NCI-H2081 treated with DMSO at 0.1 percent for 48 hours (cell line): ENCODE measurements at places on chromosomes 4 and X.

- no peak for DNase-seq
Observed at GRCh38 chrX:108437349-108438109, 693 bp downstream of the COL4A6 start.

GRCh38 chr4:75623026-75623425 is 7.3 kb downstream of the CDKL2 start:
- DNase-seq, result no peak

- DNase-seq, result no peak
Observed at GRCh38 chr4:33914386-33914785, 2329.9 kb downstream of the ARAP2 start.

DNA sequence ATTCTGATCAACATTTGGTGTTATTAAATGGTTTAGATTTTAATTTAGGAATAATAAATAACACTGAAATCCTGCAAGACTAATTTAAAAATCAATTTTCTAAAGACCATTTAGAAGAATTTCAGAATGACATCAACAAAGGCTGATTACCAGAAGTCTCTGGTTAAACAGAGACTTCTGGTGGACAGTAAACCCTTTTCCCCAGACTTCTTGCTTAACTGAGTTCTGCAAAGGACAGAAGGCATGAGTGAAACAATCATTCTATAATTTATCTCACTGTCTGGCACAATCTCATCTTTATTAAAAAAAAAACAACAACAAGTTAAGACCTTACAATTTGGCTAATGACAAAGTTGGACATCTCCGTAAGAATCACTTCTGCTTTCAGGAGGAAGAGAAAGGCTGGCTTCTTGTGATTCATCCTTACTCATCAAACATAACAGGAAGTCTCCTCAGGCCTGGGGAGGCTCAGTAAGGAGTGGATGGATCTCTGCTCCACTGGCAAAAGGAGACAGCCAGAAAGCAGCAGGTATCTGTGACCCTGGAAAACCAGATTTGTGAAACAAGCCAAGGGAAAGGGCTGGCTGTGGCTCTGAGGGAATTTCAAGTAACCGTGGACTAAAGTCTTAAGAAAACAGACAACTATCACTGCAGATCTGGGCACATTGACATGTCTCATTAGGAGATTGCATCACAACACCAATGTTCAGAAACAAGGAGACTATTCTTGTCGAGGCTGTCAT is 908 bp upstream of the TLR6 start:
- no peak for DNase-seq

GRCh38 chr4:16218950-16219349 is 7.3 kb downstream of the TAPT1 start:
- no peak for DNase-seq

DNA sequence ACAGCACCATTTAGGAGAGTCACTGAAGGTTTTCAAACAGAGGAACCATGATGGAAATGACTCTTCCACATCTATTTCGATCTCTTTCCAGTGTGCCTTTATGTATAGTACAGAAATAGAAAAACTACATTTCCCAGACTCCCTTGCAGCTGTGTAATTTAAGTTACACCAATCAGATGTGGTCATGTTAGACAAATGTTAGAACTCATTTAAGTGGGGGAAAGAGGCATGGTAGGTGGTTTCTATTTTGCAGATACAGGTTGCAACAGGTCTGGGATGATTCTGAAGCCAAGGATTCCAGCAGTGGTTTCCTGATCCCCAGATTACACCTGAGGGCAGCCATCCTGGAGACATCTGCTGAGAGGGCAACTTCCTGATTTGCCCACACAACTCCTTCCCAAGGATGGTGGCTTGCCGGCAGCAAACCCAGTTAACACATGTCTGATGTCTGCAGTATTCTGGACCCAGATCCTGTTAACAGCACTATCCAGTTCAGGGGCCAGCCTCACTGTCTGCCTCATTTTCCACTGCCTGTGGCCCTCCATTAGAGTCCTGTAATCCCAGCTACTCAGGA is 38.7 kb upstream of the PDK3 start:
- no peak for DNase-seq

DNA sequence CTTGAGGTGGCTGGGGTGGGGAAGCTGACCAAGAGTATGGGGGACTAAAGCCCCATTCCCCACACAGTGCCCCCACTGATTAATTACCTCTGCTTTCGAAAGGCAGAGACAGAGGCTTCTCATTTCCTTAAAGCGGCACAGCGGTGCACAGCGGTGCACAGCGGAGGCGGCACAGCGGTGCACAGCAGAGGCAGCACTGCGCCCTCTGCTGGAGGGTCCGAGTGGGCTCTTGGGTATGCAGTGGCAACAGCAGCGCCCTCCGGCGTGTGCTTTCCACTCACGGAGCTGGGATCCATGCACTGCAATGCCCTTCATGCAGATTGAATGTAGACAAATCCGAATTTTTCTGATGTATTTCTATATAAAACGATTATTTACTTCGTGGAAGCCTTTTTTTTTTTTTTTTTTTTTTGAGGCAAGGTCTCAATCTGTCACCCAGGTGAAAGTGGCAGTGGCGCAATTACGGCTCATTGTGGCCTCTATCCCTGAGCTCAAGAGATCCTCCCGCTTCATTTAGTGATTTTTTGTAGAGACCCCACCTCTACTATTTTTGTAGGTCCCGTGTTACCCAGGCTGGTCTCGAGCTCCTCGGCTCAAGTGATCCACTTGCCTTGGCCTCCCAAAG is 19.7 kb upstream of the PRPS2 start:
- no peak for DNase-seq

GRCh38 chr4:156723951-156724668 is 247.5 kb downstream of the PDGFC start:
- no peak for DNase-seq

DNA sequence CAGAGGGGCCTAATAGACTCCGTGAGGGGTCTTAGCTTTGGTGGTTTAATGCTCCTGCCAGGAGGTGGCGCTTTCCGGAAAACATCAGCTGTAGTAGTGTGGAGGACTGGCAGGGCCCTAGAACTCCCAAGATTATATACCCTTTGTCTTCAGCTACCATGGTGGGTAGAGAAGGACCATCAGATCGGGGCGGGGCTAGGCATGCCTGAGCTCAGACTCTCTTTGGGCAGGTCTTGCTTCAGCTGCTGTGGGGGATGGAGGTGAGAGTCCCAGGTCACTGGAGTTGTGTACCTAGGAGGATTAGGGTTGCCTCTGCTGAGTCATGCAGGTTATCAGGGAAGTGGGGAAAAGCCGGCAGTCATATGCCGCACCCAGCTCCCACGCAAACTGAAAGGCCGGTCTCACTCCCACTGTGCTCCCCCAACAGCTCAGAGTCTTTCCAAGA is 63.0 kb upstream of the AGA start:
- DNase-seq, result no peak

DNA sequence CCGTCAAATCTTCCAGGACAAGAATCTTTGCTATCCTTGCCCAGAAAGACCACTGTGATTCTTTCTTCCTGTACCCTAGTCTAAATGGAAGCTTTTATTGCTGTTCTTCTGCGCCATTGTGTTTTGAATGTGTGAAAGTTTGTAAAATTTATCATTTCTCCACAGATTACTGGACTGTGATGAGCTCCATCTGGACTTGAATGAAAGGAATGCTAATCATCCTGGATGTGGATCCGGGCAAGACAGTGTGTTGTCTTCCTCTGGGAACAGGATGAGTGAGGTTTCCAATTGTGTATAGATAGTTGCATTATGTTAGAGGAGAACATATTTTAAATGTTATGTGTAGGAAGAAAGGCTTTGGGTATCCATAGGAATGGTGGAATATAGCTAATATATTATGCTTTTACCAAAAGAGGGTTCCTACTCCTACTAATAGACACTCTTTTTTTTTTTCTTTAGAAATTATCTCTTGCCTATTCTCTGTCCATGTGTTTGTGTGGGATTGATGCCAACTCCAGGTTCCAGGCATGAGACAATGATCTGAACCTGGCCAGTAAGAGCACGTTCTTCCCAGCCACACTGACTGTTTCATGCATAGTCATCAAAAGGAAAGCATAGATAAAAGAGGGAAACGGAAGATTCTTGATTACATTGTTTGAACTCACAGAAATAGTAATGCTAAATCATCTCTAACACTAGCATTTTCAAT is 803.6 kb upstream of the ADGRL3 start:
- no peak for DNase-seq

GRCh38 chr4:139455126-139455538 is 1.2 kb downstream of the RAB33B start:
- no peak for DNase-seq

- no peak for DNase-seq
Observed at GRCh38 chr4:105246712-105247111, 100.0 kb downstream of the TET2 start.

GRCh38 chr4:145808021-145808650 is 128.2 kb downstream of the C4orf51 start:
- no peak for DNase-seq

DNA sequence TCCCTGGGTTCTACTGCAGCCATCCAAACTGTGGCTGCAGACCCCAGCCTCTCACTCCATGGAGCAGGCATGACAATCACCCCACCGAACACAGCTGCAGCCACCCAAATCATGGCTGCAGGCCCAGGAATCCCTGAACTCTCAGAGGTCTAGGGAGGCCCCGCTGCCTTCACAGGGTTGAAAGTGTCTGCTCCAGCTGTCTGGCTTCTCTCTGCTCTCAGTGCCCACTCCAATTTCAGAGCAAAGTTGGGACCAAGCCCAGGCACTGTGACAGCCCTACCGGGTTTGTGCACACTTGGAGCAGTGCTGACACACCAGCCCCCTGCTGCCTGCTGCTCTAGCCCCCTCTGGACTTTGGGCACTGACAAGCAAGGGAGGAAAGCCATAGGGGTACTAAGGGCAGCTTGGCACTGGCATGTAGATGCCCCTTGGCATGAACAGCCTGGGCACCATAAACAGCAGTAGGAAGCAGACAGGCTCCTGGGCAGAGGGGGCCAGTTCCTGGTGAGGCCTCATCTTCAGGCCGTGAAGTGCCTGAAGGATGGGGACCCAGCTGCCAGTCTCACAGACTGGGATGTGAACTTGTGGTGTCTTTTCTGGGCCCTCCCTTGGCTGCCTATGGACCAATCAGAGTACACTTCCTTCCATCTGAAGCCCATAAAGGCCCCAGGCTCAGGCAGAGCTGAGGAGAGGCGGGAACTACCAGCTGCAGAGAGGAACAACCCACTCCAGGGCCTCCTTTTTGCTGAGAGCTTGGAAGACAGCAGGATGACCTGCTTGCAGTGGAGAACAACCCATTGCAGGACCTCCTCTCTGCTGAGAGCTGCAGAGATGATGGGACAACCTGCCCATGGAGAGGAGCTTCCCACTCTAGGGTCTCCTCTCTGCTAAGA is 68.8 kb downstream of the TECRL start:
- no peak for DNase-seq

DNA sequence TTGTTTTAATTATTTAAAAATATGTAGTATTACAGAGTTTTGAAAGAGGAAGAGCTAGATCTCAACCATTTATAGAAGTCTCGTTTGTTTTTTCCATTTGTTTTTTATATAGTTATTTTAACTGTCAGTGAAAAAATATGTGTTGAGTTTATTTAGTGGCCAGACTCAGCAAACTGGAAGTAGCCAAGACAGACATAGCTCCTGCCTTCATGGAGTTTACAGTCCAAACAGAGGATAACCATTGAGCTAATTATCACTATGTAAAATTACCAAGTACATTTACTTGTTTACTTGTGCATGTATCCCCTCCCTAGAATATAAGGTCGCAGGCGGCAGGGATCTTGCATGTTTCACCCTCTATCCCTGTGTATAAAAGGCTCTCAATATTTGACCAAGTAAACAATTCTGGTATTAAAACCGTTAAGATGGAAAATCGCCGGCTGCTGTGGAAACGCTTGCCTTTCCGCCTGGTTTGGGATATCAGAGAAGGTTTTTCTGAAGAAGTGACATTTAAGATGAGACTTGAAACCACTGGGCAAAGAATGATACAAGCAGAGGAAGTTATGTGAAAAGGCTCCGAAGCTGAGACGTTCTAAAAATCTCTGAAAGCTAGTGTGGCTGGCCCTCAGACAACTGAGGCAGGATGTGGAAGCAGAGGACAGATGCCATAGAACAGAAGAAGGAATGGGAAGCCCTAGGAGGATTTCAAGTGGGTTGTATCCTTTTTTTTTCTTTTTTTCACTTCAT is 1.3 kb upstream of the CCNI start:
- DNase-seq, result no peak

- no peak for DNase-seq
Observed at GRCh38 chr4:151099976-151100417, 569 bp downstream of the RPS3A start.

- DNase-seq, result no peak
Observed at GRCh38 chr4:20026456-20026855, 225.2 kb upstream of the SLIT2 start.

- DNase-seq, result no peak
Observed at GRCh38 chr4:70425306-70425705, 27.6 kb downstream of the OPRPN start.

- no peak for DNase-seq
Observed at GRCh38 chrX:125319646-125320521, at the start of gene TEX13C. Gene TEX13C (plus strand): TSS chrX:125319871. CDS start chrX:125320120, 249 bp downstream.

GRCh38 chrX:41556958-41557357 is 109.8 kb downstream of the NYX start:
- no peak for DNase-seq

DNA sequence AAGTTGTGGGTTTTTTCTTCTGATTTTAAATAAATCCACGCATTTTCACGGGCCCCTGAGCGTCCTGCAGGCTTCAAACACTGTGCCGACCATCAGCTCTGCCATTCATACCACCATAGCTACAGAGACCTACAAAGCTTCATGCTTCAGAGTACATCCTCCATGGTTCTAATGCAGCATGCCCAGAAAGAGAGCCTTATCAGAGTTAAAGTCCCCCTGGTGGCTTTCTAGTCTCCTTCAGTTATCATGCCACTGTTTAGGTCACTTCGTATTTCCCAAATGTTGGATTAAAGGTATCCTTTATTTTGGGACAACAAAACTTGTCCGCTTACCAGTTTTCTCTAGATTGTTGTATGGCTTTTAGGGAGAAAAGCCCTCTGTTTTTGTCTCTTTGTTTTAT is 66.7 kb upstream of the VCX2 start:
- no peak for DNase-seq

DNA sequence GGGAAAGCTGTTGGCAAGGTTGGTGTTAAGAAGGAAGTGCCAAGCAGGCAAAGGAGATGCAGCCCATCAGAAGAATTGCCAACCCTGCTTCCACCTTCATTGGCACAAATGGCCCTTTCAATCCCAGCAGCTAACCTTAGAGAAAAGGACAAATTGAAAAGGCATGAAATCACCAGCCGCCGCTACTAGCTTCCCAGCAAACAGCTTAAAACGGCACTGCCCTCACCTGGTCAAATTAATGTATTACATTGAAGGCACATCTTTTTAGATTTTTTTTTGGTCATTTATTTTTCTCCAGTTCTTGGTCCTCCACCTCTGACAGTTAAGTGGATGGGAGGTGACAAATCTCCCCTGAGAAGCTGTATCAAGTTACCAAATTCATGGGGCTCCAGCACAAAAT is 51.0 kb upstream of the NHSL2 start:
- no peak for DNase-seq

GRCh38 chr4:917466-917865 is 14.7 kb downstream of the GAK start:
- DNase-seq, result no peak

GRCh38 chr4:5758741-5759140 is 47.7 kb downstream of the EVC start:
- DNase-seq, result no peak

GRCh38 chr4:185965426-185966384 is 103.3 kb upstream of the TLR3 start:
- DNase-seq, result no peak
